Stimulated activated CD4-positive, alpha-beta T cell treated with anti-CD3 and anti-CD28 coated beads, Interleukin-2, amount 100 ng/mL, for 24 hours (primary cell): ENCODE measurements at places on chromosomes 13 and 19.

DNA sequence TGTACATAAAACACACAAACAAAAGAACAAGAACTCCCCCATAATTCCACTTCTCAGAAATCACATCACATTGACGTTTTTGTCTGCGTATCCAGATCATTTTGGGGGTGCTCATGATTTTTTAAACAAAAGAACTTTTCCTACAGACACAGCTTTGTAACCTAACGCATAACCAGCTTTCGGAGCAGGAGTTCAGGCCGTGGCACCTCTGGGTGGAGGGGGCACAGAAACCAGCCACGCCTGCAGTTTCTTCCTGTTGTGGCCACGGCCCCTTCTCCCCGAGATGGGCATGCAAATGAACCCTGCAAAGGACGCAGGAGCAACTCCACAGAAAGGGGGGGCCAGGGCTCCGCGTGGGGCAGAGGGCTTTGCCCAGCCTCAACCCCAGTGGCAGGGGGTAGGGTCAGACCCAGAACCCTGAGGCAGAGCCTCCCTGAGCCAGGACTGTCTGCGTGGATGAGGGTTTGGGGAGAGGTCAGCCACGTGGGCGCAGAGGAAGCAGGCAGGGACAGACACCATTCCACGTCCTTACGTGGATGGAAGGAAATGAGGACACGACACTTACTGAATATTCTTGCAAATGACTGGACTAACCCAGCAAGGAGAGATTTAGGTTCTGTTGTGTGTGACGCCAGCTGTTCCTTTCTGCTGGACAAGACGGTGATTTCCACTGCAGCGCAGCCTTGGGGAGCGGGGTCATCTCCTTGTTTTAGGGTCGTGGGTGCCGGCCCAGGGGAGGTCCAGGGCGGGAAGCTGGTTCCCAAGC, 64.4 kb downstream of the RASA3 start:
- peak; percentile 59 for DNase-seq

DNA sequence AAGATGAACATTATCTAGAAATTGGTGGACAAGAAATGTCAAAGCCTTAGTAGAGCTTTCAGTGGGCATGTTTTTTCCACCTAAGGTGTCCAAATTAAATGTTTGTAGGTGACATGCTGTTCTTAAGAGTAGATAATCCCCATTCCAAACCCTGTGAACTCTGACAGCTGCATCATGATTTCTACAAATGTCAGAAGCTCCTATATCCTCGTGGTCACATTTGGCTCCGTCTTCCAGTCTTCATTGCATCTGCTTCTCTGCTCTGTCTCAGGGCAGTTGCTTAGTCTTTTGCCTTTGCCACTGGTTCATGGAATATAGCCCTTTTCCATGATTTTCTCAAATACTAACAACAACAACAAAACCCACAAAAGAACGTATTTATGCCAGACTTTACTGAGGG, 234.5 kb downstream of the DLEU7 start:
- DNase-seq: no peak

GRCh38 chr19:18736415-18737336, 53.2 kb downstream of the CRTC1 start:
- no peak for DNase-seq

DNA sequence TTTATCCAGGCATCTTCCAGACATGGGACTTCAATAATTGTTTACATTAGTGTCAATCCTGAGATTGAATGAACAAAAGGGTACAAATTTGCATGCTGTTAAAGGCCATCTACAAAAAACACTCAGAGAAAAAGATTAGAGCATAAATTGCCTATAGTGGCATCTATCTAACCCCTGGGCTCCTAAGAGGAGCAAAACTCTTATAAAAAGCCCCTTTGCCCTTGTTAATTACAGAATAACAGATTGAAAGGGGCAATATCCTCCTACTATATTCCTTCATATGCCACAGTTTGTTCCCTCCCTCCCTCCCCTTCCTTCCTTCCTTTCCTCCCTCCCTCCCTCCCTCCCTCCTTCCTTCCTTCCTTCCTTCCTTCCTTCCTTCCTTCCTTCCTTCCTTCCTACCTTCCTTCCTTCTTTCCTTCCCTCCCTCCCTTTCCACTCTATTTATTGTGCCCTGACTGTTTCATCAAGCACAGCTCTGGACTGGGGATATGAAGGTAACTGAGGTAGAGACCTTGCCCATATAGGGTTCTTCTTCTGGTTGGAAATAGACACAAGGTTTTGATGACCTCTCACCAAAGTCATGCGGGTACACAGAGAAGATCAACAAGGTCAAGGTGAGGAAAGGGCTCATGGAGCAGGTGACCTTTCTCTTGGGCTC, 49.5 kb downstream of the PCDH8 start:
- no peak for DNase-seq

DNA sequence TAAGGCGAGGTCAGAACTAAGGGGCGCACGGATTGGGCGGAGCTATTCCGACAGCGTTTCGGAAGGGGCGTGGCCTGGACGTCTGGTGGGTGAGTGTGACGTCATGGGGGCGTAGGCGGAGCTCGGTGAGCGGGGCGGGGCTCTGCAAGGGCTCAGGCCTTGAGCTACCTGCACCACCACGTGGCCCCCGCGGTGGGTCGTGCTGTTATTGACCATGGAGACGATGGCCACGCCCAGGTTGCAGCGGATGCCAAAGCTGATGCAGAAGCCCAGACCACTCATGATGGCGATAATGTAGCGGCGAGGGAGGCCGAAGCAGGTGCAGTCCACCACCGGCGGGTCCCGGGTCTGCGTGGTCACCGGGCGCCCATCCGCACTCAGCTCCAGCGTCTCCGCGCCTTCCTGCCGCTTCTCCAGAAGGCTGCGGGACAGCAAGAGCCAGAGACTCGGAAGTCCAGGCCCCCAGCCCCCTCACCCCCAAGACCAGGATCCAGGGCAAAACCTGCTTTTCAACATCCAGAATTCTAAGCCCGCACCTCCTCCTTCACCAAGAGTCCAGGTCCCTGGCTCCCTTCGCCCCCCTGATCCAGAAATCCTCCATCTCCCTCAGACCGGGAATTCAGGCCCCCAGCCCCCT, 4.8 kb downstream of the SLC17A7 start:
- peak; percentile 76 for DNase-seq

GRCh38 chr13:42114912-42115311, 66.5 kb downstream of the DGKH start:
- DNase-seq: no peak

DNA sequence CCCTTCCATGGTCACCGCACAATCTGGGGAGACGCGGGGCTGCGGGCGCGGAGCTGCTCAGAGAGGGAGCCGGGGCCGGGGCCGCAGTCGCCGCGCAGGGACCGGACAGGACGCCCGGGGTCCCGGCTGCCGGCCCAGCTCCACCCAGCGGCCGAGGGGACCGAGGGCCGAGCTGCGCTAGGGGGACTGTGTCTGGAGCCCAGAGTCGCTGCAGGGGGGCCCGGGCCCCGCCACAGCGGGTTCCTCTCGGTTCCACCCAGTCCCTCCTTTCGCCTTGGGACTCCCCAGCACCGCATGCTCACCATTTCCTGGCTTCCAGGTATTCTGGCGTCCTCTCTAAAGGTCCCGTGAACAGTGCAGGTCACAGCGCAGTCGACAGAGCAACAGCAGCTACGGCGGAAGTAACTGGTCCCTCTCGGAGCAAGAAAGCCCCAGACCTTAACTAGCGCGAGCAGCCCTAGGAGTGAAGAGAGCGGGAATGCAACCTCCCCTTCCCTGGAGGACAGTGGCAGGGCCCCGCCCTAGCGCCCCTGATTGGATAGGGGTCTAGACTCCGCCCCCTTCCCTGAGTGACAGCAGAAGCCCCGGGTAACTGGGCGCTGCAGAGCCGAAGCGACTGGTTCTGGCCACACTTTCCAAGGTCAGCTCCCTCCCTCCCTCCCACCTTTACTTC, at the start of gene ZNF878:
TSS of gene ZNF878 (minus strand) at position 465 of the 673 bp plus-strand sequence. CDS start at position 305, 160 bp downstream.
- peak; percentile 68 for DNase-seq

DNA sequence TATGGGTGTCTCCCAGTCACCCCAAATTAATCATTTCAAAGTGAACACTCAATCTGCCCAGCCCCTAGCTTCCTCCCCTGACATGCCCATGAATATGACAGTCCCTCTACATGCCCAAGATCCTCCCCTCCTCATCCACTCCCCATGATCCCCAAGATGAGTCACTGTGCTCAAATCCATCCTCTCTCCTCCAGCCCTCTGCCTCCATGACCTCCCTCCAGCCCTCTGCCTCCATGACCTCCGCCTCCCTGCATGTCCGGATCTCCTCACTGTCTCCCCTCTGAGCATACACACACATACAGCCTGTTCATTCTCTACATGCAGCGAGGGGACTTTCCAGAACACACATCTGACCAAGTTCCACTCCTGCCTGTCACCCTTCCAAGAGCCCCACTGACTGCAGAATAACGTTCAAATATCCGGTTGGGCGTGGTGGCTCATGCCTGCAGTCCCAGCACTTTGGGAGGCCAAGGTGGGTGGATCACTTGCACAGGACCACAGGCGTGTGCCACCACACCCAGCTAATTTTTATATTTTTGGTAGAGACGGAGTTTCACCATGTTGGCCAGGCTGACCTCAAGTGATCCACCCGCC, 18.4 kb upstream of the FEM1A start:
- no peak for DNase-seq

DNA sequence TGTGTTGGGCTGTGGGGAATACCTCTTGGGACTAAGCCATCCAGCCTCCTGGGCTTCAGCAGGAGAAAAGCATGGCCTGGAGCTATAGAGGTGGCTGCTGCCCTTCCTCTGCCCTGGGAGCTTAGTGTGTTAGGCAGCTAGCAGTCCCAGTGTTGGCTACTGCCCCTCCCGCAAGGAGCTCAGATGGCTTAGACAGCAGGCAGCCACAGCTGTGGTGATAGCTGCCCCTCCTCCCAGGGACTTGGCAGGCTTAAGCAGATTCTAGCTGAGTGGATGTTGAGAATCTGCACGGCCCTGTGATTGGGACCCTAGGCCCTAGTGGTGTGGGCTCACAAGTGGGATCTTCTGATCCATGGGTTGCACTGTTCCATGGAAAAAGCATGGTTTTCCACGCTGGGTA, 264.5 kb downstream of the TDRD3 start:
- DNase-seq: no peak
